ENCODE measurements at places on chromosomes 5 and 9.

- no peaks in the 10 kb centered on the region for H3K4me1 ChIP-seq
- no peak overlapping the region for H3K27ac ChIP-seq
- H3K36me3 ChIP-seq = no peaks in the 10 kb centered on the region
- no peak for DNase-seq
- no peak overlapping the region for H3K4me3 ChIP-seq
Observed at GRCh38 chr5:73633060-73633459, 7.1 kb downstream of the ARHGEF28 start.

GRCh38 chr5:34627794-34628193 lies 28.3 kb upstream of the RAI14 start:
- H3K4me1 ChIP-seq = no peaks in the 10 kb centered on the region
- H3K4me3 ChIP-seq = no peak overlapping the region
- H3K27me3 ChIP-seq = no peaks in the 10 kb centered on the region
- no peaks in the 10 kb centered on the region for H3K36me3 ChIP-seq

- H3K4me3 ChIP-seq = no peak overlapping the region
- no peak overlapping the region for H3K27ac ChIP-seq
- DNase-seq = no peak
- H3K4me1 ChIP-seq = no peaks in the 10 kb centered on the region
- no peaks in the 10 kb centered on the region for H3K27me3 ChIP-seq
Observed at GRCh38 chr5:78810098-78810920, 161.7 kb upstream of the LHFPL2 start.

DNA sequence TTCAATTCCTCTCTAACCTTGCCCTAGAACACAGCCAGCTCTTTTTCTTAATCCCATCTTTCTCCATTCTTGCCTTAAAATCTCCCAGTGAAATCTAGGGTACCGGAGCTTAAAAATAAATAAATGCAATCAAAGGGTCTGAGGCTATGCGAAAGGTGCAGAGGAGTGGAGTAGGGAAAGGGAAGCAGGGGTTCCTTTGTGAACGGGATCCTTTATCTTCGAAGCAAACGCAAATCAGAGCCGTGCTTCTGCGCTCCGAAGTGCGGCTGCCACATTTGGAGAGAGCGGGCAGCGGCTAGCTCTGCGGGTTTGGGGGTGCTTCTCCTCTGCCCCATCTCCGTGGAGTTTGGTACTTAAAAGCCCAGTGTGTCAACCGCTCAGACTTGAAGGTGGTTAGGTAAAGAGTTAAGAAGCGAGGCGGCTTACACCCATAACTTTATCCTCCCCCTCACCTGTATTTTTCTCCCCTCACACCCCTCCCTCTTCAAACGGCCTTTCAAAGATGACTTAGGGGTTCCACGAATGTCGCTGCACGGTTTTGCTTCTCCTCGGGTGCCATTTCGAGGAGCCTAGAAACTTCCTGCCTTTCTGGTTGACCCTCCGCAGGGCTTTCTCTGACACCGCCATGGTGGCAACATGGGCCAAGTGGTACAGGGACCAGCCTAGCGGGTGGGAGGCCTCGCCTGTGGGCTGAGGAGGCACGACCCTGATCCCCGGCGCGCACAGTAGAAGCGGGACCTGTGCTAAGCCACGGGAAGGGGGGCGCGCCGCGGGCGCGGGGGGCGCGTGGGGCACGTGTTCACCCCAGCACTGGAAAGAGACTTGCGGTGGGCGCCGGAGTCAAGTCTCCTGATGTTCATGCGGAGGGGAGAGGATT lies 31.7 kb upstream of the NFIB start:
- H3K36me3 ChIP-seq = no peaks in the 10 kb centered on the region
- no peaks in the 10 kb centered on the region for H3K4me1 ChIP-seq
- DNase-seq = no peak
- no peak overlapping the region for H3K27ac ChIP-seq
- no peak overlapping the region for H3K4me3 ChIP-seq

DNA sequence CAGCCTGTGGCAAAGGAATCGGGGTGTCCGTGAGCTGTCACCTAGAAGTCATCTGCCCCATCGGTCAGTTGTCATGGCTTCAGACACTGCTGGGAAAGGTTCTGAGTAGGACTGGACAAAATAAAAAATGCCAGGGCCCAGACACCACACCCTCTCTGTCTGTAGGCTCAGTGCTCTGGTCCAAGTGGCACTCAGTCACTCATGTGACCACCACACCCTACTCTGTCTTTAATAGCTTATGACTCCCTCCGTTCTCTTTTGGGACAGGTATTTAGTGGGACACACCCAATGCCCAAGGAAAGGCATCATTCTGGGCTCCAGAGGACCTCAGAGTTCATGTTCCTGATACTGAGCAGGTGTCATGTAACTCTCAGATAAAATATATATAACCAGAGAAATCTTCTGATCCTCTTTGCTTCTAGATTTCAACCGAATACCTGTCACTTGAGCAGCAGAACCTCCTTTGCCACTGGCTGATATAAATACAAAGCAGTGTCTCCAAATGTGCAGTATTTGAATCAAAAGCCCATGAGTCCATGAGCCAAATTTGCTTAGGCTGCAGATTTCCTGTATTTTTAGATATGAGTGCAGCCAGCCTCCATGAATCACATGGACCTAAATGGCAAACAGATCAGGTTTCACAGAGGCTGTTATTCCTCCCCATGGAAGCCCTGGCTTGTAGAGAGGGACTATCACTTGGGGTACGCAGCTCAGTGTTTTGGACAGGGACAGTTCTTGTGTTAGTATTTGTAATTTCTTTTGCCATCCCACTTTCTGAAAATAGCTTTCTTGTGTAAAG lies 272.0 kb downstream of the ARHGAP26 start:
- no peaks in the 10 kb centered on the region for H3K4me1 ChIP-seq
- DNase-seq = no peak
- no peaks in the 10 kb centered on the region for H3K27me3 ChIP-seq

DNA sequence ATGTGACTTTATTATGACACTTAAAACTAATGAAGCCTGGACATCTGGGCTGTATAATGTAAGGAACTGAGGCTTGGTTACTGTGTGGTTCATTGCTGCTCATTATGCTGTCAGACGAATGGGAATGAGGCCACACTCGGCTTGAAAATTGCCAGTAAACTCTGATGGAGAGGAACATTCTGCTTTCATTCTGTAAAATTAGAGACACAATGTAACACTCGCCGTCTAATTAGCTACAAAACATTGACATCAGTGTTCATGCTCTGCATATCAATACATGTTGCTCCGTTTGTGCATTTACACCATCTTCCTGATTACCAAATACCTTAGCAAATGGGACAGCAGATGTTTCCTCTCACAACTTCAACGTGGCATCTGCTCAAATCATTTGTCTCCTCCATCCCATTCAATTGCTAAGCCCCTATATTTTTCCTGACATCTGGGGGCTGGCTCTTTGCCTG lies 133.0 kb downstream of the SLC28A3 start:
- H3K4me1 ChIP-seq = no peaks in the 10 kb centered on the region
- no peak overlapping the region for H3K27ac ChIP-seq
- H3K36me3 ChIP-seq = no peaks in the 10 kb centered on the region
- DNase-seq = no peak
- no peak overlapping the region for H3K4me3 ChIP-seq
- no peaks in the 10 kb centered on the region for H3K27me3 ChIP-seq

DNA sequence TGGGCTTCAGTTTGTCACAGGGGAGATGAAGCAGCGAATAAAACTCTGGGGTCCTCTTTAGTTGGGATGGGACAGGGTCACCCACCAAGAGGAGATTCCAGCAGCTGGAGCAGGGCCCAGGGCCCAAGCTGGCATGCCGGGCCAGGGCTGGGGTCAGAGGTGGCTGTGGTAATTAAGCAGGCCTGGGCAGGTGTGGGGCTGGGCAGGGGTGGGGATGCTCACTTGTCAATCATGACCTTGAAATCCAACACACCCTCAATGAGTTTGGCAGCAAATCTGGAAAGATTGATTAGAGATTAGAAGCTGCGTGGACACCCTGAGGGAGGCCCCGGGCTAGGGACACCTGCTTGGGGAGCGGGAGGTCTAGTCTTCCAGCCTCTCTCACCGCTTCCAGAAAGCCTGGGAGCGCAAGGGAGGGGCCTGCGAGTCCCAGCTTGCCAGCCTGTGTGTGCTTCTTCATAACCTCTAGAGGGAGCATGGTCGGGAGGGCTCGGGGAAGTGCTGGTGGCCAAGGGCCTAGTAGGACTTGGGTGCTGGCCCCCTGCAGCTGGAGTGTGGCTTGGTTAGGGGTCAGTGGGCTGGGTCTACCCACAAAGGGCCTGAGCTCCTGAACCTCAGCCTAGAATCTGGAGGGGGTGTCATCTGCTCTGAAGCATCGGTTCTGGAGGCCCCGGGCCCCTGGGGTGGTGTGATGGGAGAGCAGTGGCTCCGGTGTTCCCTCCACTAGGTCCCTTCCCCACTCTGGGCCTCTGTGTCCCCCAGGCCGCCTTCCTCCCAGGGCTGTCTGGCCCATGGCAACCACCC lies 7.6 kb downstream of the CRAT start:
- no peak overlapping the region for H3K27ac ChIP-seq
- peak; percentile 39 for DNase-seq
- no peaks in the 10 kb centered on the region for H3K4me1 ChIP-seq
- H3K27me3 ChIP-seq = no peaks in the 10 kb centered on the region
- no peaks in the 10 kb centered on the region for H3K36me3 ChIP-seq

DNA sequence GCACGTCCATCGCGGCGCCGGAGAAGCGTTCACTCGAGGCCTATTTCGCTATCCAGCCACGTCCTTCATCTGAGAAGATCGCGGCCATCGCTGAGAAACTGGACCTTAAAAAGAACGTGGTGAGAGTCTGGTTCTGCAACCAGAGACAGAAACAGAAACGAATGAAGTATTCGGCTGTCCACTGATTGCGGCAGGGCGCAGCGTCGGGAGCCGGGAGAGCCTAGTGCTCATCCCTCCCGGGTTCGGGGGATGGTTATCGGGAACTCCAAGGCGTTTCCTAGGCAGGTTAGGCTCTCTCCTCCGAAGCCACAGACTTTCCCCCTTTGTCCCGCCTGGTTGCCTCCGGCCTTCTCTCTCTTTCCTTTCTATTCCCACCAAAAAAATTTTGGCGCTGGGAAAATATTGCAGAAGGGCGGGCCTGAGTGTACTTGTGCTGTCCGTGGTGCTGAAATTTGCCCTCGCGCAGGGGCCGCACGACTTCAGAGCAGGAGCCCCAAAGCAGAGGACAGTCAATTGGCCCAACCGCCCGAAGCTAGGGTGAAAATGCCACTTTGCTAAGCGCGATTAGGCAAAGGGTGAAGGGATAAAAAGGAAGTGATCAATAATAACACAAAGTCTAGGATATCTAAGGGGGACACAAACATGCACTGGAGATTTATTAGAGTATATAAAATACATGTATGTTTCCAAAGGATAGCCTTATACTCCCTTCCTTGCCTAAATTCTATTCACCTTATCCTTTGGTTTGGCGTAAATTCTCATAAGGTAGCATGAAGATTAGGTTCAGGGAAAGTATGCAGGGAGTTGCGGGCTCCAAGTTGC lies 1.8 kb downstream of the POU4F3 start:
- no peaks in the 10 kb centered on the region for H3K27me3 ChIP-seq
- peak; percentile 57 for DNase-seq
- H3K27ac ChIP-seq = no peak overlapping the region
- H3K4me3 ChIP-seq = no peak overlapping the region

- H3K4me3 ChIP-seq = no peak overlapping the region
- H3K27ac ChIP-seq = no peak overlapping the region
- H3K4me1 ChIP-seq = no peaks in the 10 kb centered on the region
- no peaks in the 10 kb centered on the region for H3K27me3 ChIP-seq
- peak; percentile 49 for DNase-seq
- H3K36me3 ChIP-seq = no peaks in the 10 kb centered on the region
Observed at GRCh38 chr9:75265525-75265972, 177.2 kb downstream of the OSTF1 start.

- no peak for DNase-seq
- H3K27me3 ChIP-seq = no peaks in the 10 kb centered on the region
- H3K4me3 ChIP-seq = no peak overlapping the region
Observed at GRCh38 chr5:177307544-177308363, 3.9 kb downstream of the MXD3 start.

DNA sequence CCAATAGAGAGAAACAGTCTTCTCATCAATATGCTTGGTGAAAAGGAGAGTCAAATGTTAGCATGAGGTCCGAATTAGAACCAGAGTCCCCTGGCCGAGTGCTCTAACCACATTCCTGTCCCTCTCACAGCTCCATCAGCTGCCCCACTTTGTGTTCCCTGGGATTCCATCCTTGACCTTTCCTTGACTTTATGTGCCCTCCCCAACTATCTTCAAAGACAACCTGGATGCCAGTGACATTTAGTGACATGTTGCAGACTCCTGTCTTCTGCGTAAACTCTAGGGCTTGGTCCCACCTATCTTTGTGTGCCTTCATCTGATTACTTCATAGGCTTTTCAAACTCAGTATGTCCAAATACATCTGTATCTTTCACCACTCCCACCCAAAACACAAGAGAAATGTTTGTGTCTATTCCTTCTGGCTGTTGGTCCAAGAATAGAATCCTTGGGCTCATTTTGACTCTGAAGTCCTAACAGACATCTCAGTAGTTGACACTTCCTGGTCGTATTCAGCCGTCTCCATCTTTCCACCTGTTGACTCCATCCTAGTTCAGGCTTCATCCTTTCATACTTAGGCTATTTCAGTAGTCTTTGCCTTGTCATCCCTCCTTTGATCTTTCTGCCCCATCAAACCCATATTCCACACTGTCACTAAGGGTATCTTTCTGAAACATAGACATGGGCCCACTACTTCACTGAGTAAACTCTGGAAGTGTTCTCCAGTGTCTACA lies 101.4 kb upstream of the CD180 start:
- H3K36me3 ChIP-seq = no peaks in the 10 kb centered on the region
- no peak overlapping the region for H3K27ac ChIP-seq
- H3K27me3 ChIP-seq = no peaks in the 10 kb centered on the region
- peaks cover 10% of the 10 kb centered on the region for H3K4me1 ChIP-seq

DNA sequence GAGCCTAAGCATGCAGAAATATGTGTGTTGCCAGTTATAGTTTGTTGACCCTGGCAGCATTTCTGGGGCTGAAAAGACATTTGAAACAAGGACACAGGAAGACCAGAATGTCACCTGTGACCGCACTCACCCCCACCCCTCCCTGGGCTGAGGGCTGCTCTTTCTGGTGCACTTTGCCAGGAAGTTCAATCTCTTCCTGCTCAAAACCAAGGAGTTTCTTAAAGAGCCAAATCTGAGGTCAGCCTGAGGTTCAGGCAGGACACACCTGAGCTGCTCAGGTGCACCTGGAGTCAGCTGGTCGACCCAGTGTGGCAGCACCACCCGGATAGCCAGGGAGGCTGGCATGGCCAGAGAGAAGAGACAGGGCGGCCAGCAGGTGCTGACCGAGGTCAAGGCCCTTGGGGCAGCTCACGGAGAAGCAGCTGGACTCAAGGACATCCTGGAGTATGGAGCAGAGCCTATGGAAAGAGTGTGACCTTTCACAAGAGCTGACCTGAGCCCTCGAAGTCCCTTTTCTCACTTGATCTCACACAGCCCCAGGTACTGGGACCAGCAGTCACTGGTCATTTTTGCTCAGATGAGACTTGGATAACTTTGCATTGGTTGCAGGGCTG lies 376.9 kb upstream of the IRX4 start:
- H3K36me3 ChIP-seq = no peaks in the 10 kb centered on the region
- H3K4me1 ChIP-seq = peaks cover 3% of the 10 kb centered on the region
- H3K27me3 ChIP-seq = no peaks in the 10 kb centered on the region
- no peak overlapping the region for H3K4me3 ChIP-seq
- H3K27ac ChIP-seq = no peak overlapping the region
- no peak for DNase-seq

- no peak overlapping the region for H3K27ac ChIP-seq
- H3K27me3 ChIP-seq = peaks cover 1% of the 10 kb centered on the region
- H3K4me3 ChIP-seq = no peak overlapping the region
- no peaks in the 10 kb centered on the region for H3K4me1 ChIP-seq
- no peak for DNase-seq
Observed at GRCh38 chr5:149883550-149883949, 61.0 kb downstream of the PDE6A start.

All from DND-41 (cell line).